ENCODE measurements at places on chromosomes 11 and 22. TPM values are rescaled to one million over a fixed set of nuclear protein-coding genes. Genes with fewer than 3 reads are reported as not detected.

MOV10L1 gene
- 0.58 TPM for polyA plus RNA-seq

DNA sequence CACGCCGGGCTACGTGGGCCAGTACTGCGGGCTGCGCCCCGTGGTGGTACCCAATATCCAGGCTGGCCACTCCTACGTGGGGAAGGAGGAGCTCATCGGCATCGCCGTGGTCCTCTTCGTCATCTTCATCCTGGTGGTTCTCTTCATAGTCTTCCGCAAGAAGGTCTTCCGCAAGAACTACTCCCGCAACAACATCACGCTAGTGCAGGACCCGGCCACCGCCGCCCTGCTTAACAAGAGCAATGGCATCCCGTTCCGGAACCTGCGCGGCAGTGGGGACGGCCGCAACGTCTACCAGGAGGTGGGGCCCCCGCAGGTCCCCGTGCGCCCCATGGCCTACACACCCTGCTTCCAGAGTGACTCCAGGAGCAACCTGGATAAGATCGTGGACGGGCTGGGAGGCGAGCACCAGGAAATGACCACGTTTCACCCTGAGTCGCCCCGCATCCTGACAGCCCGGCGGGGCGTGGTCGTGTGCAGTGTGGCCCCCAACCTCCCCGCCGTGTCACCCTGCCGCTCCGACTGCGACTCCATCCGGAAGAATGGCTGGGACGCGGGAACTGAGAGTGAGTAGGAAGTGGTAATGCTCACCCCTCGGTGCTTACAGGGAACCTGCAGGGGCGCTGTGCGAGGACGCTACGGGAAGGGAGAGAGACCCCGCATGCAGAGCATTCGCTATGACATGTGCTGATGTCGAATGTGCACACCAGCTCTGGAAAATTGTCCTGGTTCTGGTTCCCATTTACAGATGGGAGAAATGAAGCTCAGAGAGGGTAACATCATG is 86.4 kb upstream of the MTNR1B start:
- DNase-seq: no peak

GRCh38 chr22:25987948-25988347 is 181.3 kb upstream of the SEZ6L start:
- no peak for DNase-seq

DNA sequence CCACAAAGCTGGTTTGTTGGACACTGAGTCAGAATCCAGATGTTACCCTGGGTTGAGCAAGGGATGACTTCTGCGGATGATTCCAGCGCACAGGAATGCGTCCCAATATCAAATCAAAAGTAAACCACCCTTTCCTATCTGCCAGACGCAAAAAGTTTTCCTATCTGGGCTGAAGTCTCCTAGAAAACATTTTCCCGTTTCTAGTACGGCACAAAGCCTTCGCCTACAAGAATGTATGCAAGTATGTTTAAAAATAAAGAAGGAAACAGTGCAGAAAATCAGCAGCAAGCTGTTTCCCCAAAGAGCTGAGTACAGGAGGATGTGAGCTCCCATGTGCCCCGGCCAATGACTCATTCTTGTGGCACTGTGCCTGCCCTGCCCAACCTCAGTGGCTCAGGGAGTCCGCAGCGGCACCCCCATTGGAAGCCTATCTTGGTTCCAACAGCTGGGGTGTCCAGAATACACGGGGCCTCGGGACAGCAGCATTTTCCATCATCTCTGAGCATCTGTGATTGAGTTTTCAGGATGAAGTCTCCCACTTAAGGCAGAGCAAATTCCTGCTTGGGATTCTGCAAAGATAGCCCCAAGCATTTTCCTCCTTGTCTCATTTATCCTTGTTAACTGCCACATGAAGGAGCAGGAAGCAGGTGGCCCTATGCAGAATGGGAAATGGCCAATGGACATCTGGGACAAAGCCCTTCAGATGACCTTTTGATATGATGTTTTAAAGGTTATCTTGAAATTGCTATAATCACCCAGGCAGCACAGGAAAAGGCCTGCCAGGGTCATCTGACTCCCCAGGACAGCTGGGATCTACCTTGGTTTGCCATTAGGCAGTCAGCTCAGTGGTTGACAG is 17.5 kb downstream of the KCNJ5 start:
- DNase-seq: no peak

- no peak for DNase-seq
Measured at GRCh38 chr11:73271936-73272679, at the start of gene P2RY6. P2RY6 (plus strand) TSS chr11:73272338; CDS start chr11:73296519, 24,181 bp downstream.

DNA sequence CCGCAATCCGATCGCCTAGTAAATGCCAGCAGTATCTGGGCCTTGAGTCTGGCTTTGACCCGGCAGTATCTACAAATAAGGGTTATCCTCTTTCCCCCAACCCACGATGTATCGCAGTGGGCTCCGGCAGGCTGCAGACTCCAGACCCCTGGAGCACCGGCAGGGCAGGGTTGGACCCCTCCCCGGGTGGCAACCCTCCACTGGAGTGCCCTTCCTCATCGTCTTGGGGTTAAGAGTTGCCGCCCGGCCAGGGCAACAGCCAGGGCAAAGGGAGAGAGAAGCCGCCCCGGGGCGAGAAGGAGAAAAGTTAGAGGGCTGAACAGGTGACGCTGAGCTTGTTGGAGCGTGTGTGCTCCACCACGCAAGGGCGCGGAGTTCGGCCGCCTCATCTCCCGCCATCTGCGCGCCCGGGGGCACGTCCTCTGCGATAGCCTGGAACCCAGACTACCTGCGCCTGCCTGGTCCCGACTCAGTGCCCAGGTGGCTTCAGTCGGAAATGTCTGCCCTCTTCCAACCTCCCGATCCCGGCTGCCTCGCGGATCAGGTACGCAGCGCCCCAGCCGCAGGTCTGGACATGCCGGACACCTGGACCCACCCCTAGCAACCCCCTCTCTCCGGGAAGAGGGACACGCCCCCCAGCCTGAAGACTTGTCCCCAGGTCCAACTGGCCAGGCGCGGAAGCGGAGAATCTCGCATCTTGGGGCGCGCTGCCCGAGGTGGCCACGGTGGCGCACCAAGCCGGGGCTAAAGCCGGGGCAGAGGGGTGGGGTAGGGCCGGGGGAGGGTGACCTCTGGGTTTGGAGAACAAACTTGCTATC is 1.2 kb downstream of the DSCAML1 start:
- no peak for DNase-seq

- DNase-seq: no peak
Measured at GRCh38 chr11:120136356-120136755, 1.6 kb downstream of the TRIM29 start.

GRCh38 chr11:45110562-45110961 is 35.9 kb upstream of the PRDM11 start:
- peak; percentile 94 for DNase-seq

TMA7B gene
- not detected for polyA plus RNA-seq

DNA sequence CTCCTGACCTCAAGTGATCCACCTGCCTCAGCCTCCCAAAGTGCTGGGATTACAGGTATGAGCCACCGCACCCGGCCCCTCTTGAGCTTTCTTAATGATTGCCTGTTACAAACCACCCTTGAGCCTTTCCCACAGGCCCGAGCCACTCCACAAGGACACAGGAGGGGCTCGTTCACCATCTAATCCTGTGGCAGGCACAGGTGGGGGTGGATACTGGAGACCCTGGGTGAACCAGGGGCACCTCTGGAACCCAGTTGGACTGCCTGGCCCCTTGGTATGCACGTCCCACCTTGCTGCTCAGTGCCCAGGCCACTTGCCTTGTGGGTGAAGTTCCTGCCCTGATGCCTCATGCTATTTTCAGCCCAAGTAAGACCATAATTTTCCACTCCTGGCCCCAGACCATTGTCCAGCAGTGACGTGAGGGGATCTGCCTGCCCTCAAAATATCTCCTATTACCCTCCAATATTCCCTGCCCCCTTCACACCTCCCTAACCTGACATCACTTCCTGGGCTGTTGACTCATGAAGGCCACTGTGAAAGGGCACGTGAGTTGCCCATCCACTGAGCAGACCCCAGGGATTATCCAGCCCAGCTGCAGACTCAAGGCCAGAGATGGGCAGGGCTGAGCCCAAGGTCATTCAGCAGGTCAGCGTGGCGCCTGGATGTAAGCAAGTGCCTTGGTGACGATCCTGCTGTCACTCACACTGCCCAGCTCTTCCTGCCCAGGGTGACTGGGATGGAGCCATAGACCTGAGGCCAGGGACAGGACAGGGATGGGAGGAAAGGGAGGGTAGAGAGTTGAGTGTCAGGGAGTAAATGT is 19.6 kb downstream of the P2RY2 start:
- DNase-seq: no peak

ASCL2 gene
- 6.5 TPM for polyA plus RNA-seq

GRCh38 chr11:66845876-66846212 is 2.6 kb downstream of the RCE1 start:
- DNase-seq: no peak

GRCh38 chr11:63945477-63946163 is 6.8 kb downstream of the NAA40 start:
- peak; percentile 93 for DNase-seq

OR52E5 gene
- not detected for polyA plus RNA-seq

DNA sequence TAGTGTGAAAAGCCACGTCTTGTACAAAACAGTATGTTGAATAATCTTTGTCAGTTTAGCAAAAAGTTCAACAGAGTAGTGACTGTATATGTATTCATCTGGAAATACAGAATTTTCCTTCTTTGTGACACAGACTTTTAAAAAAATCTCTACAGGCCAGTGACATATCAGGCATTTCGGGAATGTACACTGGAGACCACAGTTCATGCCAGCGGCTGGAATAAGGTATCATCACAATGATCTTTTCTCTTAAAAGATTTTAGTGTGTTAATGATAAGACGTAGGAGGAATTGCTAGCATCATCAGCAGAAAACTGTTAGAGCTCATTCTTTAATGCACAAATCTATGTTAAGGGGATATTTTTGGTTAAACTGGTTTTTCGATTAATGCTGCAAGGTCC is 57.4 kb downstream of the BCL2L13 start:
- DNase-seq: no peak

LSP1 gene
- polyA plus RNA-seq: 3.7 TPM

DNA sequence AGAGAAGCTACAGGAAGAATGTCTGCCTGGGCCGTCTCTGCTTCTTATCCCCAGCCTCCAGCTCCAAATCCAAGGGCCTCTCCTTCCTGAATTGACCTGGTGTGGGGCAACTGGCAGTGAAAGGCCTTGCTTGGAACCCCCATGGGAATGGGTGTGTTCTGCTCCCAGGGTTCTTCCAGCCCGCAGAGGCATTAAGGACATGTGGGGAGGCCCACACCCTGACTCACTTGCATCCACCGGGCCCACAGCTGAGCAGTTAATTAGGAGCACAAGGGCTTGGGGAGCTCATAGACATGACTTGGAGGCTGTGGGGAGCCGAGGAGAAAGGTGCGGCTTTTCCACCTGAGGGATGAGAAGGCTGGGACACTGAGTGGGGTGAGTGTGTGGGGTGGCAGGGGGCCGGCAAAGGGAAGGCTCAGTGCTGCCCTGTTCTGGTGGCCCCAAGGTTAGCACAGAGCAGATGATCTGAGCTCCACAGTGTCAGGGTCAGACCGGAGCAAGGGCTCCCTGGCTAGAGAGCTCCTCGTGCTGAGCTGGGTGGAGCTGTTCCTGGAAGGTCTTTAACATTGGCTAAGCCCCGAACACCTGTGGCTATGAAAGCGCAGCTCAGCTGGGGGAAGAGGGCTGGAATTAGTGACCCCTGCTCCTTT is 64.5 kb upstream of the NECTIN1 start:
- no peak for DNase-seq

P2RY2 gene
- 0.25 TPM for polyA plus RNA-seq

GRCh38 chr11:31414338-31414737 is 44.7 kb downstream of the DNAJC24 start:
- no peak for DNase-seq

DNA sequence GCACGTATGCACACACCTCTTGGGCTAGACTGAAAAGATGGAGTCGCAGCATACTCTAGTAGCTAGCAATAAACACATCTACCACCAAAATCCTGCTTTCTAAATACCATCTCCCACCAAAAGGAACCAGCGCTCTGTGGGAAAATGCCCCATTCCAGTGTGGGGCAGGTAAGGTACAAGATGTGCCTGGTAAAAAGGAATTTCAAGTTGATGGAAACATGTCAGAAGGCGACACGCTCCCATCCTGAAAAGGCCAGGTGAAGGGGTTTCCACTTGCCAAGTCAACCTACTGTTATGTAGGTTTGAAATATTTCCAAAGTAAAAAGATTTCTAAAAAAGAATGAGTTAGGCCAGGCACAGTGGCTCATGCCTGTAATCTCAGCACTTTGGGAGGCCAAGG is 8.8 kb downstream of the DGCR2 start:
- no peak for DNase-seq

YPEL4 gene
- 25.0 TPM for polyA plus RNA-seq

GAB4 gene
- polyA plus RNA-seq: not detected

DNA sequence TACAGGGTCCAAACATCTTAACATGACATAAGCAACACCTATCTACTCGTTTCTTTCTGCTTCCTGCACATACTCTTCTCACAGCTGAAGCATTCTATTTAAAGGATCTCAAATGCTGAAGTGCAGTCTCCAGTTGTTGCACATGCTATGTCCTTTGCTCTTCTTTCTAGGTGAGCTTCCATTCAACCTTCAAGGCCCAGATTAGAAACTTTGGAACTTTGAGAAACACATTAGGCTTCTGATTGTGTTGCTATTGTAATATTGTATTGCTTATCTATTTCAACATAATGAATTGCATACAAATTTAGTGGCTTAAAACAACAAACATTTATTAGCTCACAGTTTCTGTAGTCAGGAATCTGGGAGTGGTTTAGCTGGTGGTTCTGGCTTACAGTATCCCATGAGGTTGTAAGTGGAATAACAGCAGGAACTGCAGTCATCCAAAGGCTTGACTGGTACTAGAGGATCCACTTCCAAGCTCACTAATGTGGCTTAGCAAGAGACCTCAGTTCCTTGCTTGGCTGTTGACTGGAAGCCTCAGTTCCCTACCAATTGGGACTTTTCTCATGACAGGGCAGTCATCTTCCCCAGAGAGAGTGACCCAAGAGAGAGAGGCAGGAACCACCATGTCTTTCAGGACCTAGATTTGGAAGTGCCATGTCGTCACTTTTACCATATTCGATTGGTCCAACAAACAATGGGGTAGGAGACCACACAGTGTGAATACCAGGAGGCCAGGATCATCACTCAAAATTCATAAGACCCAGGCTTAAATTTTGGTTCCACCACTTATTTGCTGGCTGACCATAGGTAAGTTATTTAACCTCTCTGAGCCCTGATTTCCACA is 27.2 kb upstream of the RASSF10 start:
- DNase-seq: no peak

GRCh38 chr11:56961609-56962008 is 27.1 kb upstream of the OR5AK2 start:
- no peak for DNase-seq

RIMBP3B gene
- 0.34 TPM for polyA plus RNA-seq

All from brain (organoid and tissue), 16 donors.